ENCODE measurements at places on chromosomes 4 and X.

DNA sequence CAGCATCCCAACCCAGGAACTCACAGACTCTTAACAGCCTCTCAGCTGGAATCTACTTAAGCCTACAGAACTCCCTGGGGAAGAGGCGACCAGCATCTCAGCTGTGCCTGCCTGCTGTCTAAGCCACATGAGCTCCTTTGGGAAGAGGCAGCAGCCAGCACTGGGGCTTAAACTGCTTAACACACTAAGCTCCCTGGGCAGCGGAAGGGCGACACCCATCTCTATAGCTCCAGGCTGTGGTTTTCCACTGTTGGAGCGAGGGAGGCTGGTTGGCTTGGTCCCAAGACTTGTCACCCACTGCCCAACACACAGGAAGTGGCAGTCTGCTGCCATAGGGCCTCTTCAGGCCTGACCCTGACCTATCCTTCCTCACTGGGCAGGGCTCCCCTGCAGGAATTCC, 1544.1 kb upstream of the ADGRL3 start:
- DNase-seq, result no peak

GRCh38 chrX:23251043-23251442, 83.6 kb upstream of the PTCHD1 start:
- DNase-seq, result no peak

GRCh38 chr4:170805352-170805751, 715.6 kb upstream of the AADAT start:
- no peak for DNase-seq

GRCh38 chrX:147803948-147804347, 107.8 kb upstream of the FMR1 start:
- peak; percentile 20 for DNase-seq

- no peak for DNase-seq
Observed at GRCh38 chr4:22217480-22217879, 268.9 kb upstream of the KCNIP4 start.

DNA sequence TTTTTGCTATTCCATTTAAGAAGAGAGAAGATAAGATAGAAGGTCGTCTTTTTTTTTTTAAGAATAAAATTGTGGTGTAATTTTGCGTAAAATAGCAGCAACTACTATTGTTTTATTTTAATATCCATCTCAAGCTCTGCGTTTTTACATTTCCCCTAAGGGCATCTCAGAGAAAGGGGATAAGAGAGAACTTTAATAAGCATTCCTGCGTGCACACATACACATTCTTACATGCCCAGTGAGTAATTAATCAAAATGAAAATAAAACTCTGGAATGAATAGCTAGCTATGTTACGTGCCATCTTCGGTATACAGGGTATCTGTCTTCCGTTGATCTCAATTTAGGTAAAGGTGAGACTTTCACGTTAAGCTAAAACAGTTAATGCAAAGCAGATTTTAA, 200.3 kb upstream of the TENM3 start:
- DNase-seq, result no peak

DNA sequence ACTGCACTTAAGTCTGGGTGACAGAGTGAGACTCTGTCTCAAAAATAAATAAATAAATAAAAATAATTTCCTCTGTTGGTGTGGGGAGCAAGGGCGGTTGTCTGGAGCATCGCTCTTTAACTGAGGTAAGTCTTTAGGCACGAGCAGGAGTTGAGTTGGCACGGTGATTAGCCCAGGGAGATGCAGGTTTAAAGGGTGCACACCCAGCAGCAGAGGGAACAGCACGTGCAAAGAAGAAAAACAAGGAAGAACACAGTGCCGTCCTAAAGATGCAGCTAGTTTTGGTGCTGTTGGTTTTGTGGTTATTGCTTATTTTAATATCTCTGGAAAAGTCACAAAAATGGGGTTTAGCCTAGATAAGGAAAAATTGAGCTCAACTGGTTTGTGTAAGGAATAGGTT, 87.8 kb downstream of the DHX15 start:
- no peak for DNase-seq

DNA sequence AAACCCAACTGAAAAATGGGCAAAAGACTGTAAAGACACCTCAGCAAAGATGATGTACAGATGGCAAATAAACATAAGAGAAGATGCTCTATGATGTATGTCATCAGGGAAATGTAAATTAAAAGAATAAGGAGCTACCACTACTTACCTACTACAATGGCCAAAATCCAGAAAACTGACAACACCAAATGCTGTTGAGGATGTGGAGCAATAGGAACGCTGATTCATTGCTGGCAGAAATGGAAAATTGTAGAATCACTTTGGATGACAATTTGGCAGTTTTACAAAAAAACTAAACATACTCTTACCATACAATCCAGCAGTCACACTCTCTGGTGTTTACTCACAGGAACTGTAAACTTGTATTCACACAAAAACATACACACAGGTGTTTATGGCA, 222.3 kb upstream of the LDB2 start:
- no peak for DNase-seq

All from NCI-H1930 (cell line).